ENCODE measurements at places on chromosomes 13 and 19. TPM values are rescaled to one million over a fixed set of nuclear protein-coding genes. Genes with fewer than 3 reads are reported as not detected.

Gene LIM2
- not detected for total RNA-seq

DNA sequence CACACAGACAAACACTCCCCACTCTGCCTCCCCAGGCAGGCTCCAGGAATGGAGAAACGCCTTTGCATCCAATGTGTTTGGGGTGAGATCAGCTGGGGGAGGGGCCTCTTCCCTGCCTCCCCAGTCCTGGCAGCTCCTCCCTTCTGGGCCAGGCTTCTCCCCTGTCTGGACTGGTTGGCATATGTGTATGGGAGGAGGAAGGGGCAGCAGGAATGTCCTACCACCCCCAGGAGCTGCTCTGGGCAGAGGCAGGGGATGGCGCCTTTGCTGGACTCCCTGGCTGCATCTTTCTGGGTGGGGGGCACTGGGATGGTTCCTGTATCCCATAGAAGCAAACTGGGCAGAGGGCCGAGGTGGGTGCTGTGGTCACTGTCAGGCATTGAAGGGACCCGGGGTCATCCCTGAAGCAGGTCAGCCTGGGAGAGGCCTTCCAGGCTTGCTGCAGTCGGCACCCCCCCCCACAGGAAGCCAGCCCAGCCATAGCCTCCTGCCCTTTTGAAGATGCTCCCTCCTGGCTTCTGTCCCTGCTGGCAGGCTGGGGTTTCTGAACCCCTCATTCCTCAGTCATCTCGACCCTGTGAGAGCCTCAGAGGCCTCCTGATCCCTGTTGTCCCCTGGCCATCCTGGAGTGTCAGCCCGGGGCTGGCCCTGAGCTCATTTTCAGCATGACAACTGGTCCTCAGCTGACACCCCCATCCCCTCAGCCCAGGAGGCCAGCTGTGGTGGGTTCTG lies 21.2 kb upstream of the SLC7A10 start:
- no peaks in the 10 kb centered on the region for H3K27me3 ChIP-seq
- no peak overlapping the region for H3K27ac ChIP-seq
- no peak for DNase-seq
- no peaks in the 10 kb centered on the region for H3K36me3 ChIP-seq

GRCh38 chr13:26758496-26759157 lies 2.0 kb downstream of the GPR12 start:
- DNase-seq = no peak
- H3K4me3 ChIP-seq = no peak overlapping the region
- H3K27ac ChIP-seq = no peak overlapping the region
- H3K4me1 ChIP-seq = peaks cover 7% of the 10 kb centered on the region
- H3K36me3 ChIP-seq = no peaks in the 10 kb centered on the region
- H3K27me3 ChIP-seq = peaks cover 47% of the 10 kb centered on the region

Gene ZNF221
- total RNA-seq = 0.34 TPM

DNA sequence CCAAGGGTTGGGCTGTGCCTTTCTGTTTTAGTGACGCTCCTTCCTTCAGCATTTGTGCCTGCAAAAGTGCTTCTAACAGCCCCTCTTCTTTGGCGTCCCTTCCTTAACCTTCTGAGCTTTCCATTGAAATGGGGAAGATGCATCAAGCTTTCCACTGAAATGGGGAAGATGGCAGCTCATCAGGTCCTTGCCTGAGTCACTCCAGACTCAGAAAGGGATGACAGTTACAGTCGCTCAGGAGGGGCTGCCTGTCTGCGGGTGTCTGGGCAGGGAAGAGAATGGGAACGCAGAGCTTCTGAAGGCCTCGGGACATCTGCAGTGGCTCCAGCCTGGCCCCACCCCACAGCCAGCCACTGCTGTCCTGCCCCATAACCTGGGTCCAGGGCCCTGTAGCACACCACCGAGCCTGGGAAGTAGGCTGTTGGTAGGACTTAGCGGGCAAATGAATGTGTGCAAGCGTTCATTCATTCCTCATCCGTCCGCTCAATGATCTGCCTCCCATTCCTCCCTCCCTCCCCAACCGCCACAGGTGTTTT lies 9.8 kb downstream of the AP1M1 start:
- H3K27ac ChIP-seq = no peak overlapping the region
- H3K4me3 ChIP-seq = no peak overlapping the region
- DNase-seq = no peak
- H3K36me3 ChIP-seq = peaks cover 81% of the 10 kb centered on the region

Gene CGB5
- total RNA-seq = not detected

Gene PRR19
- total RNA-seq = 0.16 TPM

DNA sequence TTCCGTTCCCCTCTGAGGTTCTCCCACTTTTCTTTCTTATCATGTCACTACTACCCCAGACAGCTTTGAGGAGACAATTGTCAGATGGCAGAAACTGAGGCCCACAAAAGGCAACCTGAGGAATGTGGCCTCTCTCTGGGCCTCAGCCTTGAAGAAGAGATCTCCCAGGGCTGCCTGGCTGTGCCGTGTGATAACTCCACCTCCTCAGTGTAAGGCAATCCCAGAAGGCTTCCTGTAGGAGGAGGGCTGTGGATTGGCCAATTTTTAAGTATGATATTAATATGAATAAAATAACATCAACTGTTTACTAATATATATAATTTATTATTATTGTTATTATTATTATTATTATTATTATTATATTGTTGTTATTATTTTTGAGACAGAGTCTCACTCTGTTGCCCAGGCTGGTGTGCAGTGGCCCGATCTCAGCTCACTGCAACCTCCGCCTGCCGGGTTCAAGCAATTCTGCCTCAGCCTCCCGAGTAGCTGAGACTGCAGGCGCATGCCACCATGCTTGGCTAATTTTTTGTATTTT lies 4.5 kb upstream of the DUS3L start:
- no peak overlapping the region for H3K4me3 ChIP-seq
- H3K27ac ChIP-seq = no peak overlapping the region
- H3K27me3 ChIP-seq = peaks cover 8% of the 10 kb centered on the region
- no peaks in the 10 kb centered on the region for H3K36me3 ChIP-seq

GRCh38 chr13:25876247-25876646 lies 175.6 kb downstream of the SHISA2 start:
- no peak for DNase-seq
- H3K4me3 ChIP-seq = no peak overlapping the region
- peaks cover 33% of the 10 kb centered on the region for H3K4me1 ChIP-seq
- H3K27ac ChIP-seq = no peak overlapping the region
- no peaks in the 10 kb centered on the region for H3K36me3 ChIP-seq
- no peaks in the 10 kb centered on the region for H3K27me3 ChIP-seq

- H3K27me3 ChIP-seq = peaks cover 30% of the 10 kb centered on the region
- DNase-seq = no peak
- H3K27ac ChIP-seq = no peak within 1 kb of the TSS
Measured at GRCh38 chr19:695352-695949, at the start of gene PRSS57. TSS of gene PRSS57 (minus strand) at chr19:695452. CDS start at chr19:695430, 22 bp downstream.
